ENCODE measurements at places on chromosomes 2 and 18.

- no peak for DNase-seq
Measured at GRCh38 chr2:143988082-143988481, 531.8 kb downstream of the ZEB2 start.

DNA sequence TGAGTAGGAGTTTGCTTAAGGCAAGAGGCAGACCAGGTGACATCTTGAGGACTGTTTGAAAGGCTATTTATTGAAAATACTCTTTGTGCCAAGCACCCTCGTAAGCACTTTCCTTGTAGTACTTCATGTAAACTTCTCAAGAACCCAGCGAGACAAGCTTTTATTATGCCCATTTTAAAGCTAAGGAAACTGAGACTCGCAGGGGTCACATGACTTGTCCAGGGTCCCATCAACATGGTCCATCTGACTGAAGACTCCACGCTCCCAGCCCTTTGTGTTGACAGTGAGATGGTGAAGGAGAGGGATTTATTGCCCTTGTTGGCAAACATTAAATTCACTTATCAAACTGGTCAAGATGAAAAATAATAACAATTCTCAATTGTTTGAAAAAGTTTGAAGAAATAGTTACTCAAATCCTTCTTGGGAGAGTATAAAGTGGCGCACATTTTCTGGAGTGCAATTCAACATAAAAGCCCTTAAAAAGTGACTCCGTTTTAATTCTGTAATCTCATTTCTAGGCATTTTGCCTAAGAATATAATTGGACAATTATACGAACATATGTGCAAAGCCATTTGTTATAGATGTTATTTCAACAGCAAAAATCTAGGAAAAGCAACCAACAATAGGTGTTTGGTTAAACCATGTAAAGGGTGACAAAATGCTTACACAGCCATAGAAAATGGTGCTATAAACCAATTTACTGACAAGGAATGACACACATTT, 270.5 kb upstream of the NCKAP5 start:
- no peak for DNase-seq

- no peak for DNase-seq
Measured at GRCh38 chr18:80046961-80047541, 12.8 kb downstream of the RBFA start.

- no peak for DNase-seq
Measured at GRCh38 chr2:241898463-241899270, 29.1 kb downstream of the RTP5 start.

DNA sequence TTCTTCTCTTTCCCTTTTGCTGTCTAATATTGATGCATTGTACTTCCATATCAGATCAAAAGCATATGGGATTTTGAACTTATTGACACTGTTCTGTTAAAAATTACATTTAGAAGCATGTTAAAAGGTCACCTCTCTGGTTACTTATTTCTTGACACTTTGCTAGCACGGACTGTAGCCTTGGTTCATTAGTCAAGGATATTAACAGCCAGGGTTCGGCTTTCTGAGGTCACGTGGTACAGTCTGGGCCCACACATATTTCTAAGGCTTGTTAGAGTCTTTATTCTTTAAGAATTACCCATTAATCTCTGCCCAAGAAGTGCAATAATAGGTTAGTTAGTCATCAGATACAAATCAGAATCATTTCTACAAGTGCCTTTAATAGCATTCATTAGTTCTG, 1035.8 kb upstream of the FANCL start:
- no peak for DNase-seq

- DNase-seq: no peak
Measured at GRCh38 chr18:51739044-51739666, 541.7 kb upstream of the MEX3C start.

- no peak for DNase-seq
Measured at GRCh38 chr2:200428961-200429665, 80.8 kb downstream of the KCTD18 start.

- DNase-seq: no peak
Measured at GRCh38 chr2:226792155-226792881, 7.3 kb downstream of the IRS1 start.

- no peak for DNase-seq
Measured at GRCh38 chr18:34880882-34881834, 160.1 kb upstream of the MAPRE2 start.

DNA sequence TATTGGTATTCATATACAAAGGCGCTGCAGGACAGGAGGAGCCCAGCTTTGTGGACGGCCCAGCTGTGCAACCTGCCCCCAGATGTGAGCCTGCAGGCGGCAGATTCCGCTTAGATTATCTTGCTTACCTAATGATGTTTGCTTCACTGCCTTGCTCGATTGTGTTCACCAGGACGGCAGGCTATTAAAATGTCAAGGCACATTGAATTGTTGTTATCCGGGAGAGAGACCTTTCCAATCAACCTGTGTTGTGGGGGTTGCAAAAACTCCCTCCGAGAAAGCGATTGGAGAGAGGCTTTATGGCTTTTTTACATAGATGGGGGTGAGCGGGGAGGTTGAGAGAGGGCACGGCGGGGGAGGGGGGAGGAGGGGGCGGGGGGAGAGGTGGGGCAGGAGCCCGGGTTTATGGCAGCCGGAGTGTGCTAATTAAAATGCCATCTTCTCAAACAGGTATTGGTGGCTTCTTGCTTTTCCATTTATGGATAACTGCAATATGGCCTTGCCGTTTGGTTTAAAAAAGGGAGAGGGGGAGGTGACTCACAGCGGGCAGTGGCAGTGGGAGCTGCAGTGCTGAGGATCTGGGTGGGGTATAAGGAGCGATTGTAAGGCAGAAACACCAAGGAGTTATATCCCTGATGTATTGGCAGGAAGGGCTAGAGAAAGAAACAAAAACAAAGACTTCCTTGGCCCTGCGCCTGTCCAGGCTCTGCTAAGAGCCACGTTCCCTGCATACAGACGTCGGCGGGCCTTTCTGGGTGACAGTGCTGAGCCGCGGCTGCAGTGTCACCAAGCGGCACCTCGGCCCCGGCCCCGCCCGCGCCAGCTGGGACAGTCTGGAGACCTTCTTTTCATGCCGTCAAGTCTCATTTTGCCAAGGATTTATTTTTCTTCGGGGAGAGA, 97.2 kb downstream of the INSIG2 start:
- peak; percentile 39 for DNase-seq

DNA sequence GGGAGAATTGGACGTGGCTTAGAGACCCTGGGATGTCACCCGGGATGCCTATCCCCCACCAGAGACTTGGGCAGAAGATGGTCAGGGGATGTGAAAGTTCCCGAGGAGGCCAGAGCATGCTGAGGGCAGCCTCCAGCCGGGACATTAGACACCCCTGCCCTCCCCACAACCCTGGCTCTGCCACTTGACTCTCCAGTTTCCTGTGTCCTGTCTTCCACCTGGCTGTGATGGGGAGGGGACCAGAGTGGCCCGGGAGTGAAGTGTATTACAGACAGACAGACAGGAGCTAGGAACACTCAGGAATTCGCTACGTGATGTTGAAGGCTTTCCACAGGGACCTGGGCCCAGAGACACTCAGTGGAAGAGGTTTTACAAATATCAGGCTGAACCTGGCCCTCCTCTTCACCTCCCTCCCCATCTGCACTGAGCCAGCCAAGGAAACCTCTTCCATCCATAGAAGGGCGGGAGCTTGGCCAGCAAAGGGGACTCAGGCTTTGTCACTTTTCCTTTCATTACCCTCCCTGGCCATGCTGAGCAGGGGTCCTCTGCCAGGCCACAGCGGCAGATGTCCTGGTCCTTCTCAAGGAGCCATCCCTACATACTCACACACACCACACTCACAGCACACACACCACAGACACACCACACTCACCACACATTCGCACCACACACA, 60.7 kb downstream of the SDC1 start:
- DNase-seq: no peak

DNA sequence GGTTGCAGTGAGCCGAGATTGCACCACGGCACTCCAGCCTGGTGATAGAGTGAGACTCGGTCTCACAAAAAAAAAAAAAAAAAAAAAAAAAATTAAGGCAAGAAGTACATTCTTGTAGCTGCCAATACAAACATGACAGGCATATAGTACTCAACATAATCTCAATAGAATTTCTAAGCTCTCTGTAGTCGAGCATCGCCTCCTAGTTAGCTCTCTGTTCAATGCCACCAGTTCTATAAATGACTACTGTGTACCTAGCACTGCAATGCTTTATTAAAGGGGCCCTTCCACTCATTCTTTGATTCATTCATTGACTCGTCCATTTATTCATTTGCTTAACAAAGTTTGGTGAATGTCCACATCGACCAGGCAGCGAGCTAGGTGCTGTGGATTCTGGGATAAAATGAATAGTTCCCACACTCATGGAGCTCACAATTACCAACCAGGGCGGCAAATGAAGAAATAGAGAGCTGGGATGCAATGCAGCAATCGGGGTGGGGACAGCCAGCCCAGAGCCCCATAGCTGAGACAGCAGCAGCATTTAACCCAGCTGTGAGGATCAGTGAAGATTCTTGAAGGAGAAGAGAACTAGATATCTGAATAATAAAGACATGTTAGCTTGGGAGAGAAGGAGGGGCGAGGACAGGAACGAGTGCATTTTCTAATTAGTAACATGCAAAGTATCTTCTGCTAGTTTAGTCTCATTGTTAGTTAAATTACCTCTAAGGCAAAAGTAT, 349.8 kb downstream of the LPIN1 start:
- DNase-seq: no peak
